ENCODE measurements at places on chromosomes 4 and X.

GRCh38 chr4:87498446-87498900 is 30.7 kb downstream of the SPARCL1 start:
- no peak for DNase-seq

GRCh38 chrX:130304587-130305368 is 34.9 kb upstream of the SLC25A14 start:
- no peak for DNase-seq

- no peak for DNase-seq
Measured at GRCh38 chr4:184804621-184805020, 21.1 kb downstream of the ACSL1 start.

DNA sequence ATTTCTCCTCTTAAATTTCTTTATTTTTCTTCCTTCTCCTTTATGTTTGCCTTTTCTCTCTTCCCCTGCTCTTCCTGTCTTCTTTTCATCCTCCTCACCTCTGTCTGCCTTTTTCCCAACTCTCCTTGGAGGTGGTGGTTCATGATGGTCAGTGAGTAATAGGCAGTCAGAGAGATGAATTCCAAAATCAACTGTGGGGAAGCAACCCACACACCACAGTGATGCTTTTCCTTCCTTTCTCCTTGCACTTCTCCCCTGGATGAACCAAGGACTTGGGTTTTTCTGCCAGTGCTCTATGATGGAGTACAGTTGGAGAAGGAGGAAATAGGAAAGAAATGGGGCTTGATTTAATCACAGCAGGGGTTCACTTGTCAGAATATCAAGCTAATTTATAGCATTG is 153.8 kb downstream of the DCK start:
- no peak for DNase-seq

GRCh38 chr4:176539785-176540175 is 220.0 kb downstream of the SPCS3 start:
- DNase-seq = no peak

DNA sequence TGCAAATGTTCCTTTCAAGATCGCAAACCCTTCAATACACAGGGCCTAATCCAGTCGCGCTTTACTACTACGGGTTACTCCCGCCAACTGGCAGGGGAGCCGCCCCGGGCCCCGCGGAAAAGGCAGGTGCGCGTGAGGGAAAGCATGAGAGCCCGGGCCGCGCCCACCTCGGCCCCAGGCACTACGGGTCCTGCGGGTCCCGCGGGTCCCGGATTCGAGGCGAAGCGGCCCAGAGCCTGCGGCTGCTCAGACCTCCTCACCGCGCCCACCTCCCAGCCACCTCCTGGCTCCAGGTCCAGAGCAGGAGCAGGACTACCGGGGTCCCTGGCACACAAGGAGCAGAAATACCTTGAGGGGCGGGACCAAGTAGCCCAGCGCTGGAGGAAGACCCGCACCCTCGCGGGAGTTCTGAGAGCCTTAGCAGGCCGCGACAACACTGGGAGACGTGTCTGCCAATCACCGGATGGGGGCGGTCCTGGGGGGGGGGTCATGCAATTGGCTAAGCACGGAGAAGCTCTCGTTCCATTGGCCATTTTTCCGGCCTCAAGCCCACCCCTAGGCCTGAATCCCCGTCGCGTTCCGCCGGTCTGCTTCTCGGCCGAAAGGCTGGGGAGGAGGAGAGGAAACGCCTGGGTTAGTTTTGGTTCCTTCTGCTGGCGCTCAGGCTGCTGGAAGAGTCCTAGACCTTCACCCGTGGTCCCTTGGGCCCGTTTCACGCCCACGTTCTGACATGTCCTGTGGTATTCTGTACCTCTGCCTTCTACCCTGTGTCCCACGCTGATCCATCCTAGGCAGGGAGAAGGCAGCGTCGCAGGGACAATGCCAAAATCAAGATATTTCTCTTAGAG is 29.0 kb downstream of the ERVMER34-1 start:
- peak; percentile 94 for DNase-seq

- DNase-seq = no peak
Measured at GRCh38 chr4:135072553-135072952, 871.0 kb upstream of the PABPC4L start.

DNA sequence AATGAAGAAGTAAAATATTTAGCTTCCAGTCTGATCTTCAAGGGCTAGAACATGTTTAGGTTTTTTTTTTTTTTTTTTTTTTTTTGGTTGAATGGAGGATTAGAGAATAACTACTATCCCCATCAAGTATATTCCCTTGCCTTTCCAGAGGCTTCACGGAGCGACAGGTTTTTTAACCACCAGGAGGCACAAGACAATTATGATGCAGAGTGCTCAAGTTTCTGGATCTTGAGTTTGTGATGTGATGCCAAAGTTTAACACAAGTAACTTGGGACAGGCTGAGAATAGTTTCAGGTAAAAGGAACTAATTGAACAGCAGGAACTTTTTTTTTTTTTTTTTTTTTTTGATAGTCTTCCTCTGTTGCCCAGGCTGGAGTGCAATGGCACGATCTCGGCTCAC is 30.3 kb downstream of the CCNI start:
- no peak for DNase-seq

DNA sequence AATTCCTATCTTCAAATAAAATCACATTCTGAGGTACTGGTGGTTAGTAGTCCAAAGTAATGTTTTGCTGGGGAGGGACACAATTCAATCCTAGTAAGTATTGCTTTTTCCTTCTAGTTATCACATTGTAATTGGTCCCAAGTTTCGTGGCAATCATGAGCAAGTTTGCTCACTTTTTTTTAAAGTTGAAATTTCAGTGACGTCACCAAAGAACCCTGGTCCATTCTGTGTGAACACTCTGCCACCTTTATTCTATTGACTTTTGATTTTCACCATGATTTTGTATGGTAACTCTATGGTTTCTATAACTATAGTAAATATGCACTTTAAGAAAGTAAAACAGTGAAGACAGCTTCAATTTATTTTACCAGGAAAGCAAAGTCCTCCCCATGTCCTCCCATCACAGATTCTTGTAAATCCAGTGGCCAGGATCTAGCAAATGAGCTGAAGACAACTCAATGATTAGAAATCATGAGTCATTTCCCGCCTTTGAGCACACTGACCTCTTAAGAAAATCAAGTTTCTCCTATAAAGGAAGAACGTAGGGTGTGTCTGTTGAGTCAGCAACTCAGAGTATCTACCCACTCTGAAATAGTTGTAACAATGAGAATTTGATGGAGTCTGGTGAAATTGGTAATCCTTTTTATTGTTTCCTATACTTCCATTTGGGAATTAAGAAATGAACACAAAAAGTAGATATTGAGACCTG is 1306.6 kb upstream of the PABPC4L start:
- no peak for DNase-seq

- DNase-seq = no peak
Measured at GRCh38 chr4:106624671-106625070, 256.1 kb upstream of the GIMD1 start.

DNA sequence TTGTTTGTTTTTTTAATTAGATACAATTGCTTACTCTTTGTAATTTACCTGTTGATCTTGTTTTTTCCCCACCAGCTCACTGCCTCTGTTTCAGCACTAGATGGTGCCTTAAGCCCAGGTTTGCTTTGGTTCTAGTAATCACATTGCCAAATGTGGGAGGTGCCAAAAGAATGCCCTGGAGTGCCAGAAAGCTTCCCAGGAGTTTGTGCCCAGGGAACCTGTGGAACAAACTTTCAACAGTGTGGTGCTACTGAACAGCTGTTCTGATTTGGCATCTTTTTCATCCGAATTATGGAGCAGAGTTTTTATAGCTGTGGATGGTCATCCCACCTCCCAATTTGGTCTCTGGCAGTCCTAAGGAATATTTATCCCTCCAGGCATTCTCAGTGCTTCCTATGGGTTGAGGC is 1000.7 kb downstream of the STIM2 start:
- DNase-seq = no peak

DNA sequence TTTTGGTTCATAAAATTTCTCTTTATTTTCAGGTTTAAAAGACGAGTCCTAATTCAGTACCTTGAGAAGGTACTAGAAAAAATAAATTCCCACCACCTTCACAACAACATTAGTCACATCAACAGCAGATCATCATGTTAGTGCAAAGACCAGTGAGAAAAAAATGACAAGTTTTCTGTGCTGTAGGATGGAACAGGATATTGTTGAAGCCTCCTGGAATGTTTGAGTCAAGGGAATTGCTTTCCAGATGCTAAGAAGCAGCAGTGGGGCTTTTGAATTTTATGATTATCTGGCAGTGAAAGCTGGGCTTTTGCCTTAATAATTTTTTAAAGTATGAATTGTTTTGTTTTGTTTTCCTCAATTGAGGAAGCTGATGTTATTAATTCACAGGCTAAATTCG is 61.0 kb downstream of the INTS6L start:
- DNase-seq = no peak

- no peak for DNase-seq
Measured at GRCh38 chr4:72631296-72631695, 62.3 kb upstream of the ADAMTS3 start.

DNA sequence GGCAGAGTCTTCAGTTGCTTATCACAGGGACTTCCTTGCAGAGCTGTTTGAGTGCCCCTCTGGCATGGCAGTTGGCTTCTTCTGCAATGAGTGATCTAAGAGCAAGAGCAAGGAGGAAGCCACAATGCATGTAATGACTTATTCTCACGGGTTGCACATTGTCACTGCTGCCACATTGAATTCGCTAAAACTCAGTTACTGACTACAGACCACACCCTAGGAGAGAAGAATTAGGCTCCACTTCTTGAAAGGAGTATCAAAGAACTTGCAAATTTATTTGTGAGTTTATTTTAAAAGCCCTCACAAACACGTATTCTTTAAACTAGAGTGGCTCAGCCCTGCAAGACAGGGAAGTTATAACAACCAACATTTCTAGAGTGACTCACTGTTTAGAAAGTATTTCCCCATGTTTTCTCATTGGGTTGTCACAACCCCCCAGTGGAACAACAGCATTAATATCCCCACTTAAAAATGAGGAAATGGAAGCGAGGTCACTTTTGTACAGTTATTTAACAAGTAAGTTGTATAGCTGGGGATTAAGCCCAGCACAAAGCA is 32.4 kb upstream of the RBPJ start:
- DNase-seq = peak; percentile 8

- no peak for DNase-seq
Measured at GRCh38 chr4:76752861-76753501, 145.0 kb downstream of the SOWAHB start.

- DNase-seq = no peak
Measured at GRCh38 chrX:136999024-136999423, 34.8 kb downstream of the GPR101 start.

- no peak for DNase-seq
Measured at GRCh38 chrX:107736781-107737531, 38.6 kb downstream of the TSC22D3 start.

DNA sequence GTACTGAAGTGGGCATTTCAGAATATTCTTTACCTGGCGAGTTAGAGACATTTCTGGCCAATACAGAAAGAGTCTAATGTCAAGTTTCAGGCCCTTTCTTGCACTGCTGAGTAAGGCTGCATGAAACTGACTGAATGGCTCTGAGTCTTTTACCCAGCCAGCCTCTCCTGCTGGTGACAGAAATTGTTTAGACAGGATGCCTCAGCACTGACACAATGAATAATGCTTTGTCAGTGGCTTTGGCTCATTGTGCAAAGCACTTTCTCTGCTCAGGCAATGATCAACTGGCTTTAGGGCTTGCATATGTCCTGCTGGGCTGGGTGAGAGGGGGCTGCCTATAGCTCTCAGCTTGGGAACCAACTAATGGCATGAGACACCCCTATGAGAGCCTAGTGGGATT is 45.5 kb downstream of the CLNK start:
- no peak for DNase-seq

DNA sequence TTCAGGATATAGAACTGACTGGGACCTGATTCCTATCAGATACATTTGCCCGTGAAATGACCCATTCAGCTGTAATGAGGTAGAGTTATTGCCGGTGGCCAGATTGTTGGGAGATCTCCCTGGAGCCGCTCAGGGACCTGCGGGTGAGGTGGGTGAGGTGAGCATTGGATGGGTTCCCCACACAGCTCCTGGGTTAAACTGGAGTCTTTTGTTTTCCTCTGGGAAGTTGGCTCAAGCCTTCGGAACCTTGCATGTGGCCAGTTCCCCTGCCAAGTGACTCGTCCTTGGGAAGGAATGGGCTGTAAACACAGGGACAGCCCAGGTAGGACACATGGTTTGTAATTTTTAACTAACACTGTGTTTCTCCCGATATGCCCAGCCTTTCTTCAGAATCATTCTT is 31.6 kb upstream of the KIT start:
- DNase-seq = no peak

- no peak for DNase-seq
Measured at GRCh38 chr4:164874789-164875188, 2.2 kb upstream of the APELA start.

DNA sequence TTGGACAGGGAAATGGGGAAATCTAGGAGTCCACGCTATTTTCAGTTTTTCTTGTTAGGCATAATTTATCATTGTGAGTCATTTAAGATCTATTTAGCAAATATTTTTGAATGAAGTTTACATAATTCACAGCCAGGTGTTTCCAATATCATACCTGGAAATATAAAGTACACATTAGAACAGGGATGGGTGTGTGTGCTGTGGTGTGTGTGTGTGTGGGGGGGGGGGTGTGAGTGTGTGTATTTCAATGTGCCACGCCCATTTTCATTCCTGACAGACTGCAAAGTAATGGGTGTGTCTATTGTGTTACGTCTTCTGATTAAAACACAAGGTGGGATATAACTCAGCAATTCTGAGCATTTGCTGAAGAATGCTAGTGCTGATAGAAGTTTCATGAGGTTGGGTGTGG is 33.2 kb downstream of the ARHGAP10 start:
- DNase-seq = no peak

- DNase-seq = no peak
Measured at GRCh38 chr4:139872274-139872673, 206.7 kb downstream of the MGST2 start.

GRCh38 chr4:4559596-4559995 is 17.7 kb upstream of the STX18 start:
- DNase-seq = no peak

DNA sequence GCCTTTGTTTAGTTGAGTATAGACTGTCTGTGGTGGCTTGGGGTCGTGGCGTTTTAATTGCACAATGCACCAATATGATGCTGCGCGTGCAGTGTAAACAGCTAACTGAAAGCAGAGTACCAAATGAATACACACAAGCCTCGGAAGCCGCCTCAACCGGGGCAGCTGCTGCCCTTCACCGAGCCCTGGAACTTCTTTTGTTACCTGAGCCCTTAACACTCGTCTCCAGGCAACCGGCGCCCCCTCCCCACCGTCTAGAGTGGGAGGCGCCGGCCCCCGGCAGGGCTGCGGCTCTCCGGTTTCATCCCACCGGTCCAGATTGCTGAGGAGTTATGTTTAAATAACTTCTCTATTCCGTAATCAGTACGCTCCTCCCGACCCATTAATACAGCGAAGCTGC is 173.2 kb upstream of the TBL1X start:
- no peak for DNase-seq

DNA sequence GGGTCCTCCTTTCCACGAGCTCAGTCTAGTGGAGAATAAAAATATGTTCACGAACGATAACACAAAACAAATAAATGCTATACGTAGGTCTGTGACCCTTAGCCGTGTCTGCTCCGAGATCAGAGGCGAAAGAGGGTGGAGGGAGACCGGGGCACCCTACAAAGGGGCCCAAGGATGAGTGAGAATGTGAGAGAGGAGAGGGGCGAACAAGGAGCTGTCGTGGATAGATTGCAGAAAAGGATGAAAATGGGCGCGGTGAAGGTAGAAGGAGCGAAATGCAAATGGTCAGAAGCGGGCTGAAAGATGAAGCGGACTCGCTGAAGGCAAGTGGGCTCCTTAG is 6.2 kb upstream of the ZBTB33 start:
- DNase-seq = no peak
